Sciatic nerve (tissue), 2 donors: ENCODE measurements at places on chromosomes 1 and 21.

- DNase-seq, result no peak
Observed at GRCh38 chr1:159307346-159308020, 5.3 kb downstream of the FCER1A start.

DNA sequence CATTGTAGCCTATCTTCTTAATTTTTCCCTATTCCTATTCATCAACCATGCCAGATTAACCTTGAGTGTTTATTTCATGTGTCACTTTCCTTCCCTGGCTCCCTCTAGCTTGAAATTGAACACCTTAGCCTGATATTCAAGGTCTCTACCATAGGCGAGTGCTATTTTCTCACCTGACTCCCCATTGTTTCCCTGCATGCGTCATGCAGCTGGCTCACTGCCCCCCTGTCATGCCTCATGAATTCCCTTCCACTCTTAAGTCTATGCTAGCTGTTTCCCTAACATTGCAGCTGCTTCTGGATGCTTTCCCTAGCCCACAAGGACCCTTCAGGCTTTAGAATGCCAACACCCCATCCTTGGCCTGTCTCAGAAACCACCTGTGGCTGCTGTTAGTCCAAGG lies 56.7 kb upstream of the CD1D start:
- no peak for DNase-seq

DNA sequence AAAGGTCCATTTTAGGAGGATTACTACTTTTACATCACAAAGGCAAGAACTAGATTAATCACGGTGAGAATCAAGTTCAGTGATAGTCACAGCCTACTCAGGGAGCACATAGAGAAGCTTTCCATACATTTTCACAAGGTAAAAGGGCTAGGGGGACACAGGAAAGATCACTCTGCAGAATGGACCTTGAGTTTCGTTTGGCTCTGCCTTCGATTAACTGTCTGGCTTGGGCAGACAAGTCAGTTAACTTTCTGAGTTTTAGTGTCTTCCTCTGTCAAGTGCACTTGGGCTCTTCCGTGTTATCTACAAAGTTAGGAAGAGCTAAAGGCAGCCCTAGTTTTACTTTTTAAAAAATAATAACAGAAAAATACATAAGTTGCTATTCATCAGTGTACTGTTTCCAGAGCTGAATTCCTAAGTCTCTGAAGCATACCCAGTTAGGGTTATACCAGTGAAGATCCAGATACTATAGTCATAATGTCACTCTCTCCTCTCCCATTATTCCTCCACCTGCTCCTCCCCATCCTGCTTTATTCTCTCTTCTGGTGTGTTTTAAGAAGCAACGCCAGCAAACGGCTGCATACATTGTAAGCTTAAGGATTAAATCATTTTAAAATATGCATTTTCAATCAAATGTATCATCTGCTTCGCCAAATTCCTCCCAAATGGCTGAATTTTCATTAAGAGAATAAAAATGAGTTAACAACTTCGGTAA lies 1.7 kb downstream of the CEP170 start:
- DNase-seq, result no peak

- no peak for DNase-seq
Observed at GRCh38 chr1:53835491-53835890, 2.6 kb downstream of the NDC1 start.

- no peak for DNase-seq
Observed at GRCh38 chr1:32047701-32048100, 25.0 kb upstream of the TMEM39B start.

GRCh38 chr1:61253059-61253735 lies 170.8 kb downstream of the NFIA start:
- peak; percentile 88 for DNase-seq

- no peak for DNase-seq
Observed at GRCh38 chr1:221104596-221104995, 225.4 kb downstream of the HLX start.

DNA sequence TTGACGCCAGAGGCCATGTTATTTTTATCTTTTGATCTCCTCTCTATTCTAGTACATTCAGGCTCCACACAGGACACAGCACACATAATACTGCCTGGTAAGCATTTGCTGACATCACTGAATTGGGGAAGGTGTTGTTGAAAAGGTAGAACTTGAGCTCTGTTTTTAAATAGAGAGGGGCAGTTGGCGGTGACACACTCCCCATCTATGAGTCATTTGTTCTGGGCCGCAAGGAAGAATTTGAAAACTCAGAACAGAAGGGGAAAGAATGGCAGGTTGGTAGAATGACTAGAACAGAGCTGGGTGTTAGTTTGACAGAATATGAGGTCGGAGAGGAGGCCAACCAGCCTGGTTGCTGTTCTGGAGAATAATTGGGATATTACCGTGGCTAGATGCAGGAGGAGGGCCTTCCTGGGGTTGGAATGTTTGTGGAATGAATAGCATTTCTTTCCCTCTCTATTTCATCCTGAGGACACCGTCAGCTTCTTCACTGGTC lies 52.1 kb upstream of the ERRFI1 start:
- DNase-seq, result no peak

GRCh38 chr1:220281159-220281574 lies 8.9 kb upstream of the RAB3GAP2 start:
- DNase-seq, result no peak

DNA sequence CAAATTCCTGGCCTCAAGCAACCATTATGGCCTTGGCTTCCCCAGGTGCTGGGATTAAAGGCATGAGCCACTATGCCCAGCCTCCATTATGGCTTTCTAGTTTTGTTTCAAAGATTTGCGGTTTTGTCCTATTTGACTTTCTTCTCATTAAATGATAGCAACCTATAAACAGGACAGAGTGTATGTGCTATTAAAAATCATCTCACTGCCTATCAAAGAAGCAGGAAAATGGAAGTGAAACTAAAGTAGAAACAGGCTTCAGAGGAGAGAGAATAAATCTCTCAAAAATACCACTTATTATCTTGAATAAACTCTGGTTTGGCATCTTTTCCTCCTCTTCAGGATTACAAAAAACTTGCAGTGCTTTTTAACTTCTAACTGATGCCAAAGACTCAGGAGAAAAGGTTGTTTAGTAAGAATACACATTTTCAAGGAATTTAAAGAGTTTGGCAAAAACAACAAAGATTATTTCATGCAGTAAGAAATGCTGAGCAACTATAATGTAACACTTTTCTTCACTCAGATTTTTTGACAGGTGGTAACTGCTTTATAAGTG lies 28.7 kb downstream of the ACBD3 start:
- no peak for DNase-seq

- no peak for DNase-seq
Observed at GRCh38 chr1:154747740-154748404, 122.2 kb downstream of the KCNN3 start.

GRCh38 chr1:203495845-203496244 lies 1.9 kb downstream of the OPTC start:
- DNase-seq, result no peak

DNA sequence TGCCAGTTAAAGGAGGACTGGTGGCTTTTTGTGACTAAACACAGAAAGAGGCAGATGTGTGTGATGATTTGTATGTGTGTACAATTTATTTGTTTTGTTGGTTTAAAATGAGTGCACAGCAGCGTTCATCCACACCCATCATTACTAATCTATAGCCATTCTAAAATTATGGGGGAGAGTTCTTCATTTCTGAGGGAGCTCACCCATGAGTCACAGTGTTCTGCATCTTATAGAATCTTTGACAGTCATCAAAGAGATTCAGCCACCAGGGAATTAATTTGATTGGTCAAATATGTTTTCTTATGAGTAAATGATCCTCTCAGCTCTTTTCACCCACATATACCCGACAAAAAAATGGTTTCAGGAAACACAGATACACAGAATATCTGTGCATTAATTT lies 147.9 kb downstream of the GREM2 start:
- no peak for DNase-seq

DNA sequence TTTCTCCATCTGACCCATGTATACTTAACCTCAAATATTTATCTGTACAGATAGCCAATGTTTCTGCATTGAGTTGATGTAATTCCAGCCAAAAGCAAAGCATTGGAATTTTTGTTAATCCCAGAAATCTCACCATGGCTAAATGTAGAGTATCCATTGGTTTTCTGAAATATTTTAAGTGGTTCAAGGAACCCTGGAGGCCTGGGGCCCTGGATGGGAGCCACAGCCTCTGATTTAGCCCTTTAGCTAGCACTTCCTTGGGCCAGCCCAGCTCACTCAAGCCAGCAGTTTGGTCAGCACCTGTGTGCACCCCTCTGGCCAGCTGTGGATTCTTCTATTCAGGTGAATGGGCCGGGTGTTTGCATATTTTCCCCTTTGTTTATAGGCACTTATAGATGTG lies 18.8 kb upstream of the EPS8L3 start:
- DNase-seq, result no peak

DNA sequence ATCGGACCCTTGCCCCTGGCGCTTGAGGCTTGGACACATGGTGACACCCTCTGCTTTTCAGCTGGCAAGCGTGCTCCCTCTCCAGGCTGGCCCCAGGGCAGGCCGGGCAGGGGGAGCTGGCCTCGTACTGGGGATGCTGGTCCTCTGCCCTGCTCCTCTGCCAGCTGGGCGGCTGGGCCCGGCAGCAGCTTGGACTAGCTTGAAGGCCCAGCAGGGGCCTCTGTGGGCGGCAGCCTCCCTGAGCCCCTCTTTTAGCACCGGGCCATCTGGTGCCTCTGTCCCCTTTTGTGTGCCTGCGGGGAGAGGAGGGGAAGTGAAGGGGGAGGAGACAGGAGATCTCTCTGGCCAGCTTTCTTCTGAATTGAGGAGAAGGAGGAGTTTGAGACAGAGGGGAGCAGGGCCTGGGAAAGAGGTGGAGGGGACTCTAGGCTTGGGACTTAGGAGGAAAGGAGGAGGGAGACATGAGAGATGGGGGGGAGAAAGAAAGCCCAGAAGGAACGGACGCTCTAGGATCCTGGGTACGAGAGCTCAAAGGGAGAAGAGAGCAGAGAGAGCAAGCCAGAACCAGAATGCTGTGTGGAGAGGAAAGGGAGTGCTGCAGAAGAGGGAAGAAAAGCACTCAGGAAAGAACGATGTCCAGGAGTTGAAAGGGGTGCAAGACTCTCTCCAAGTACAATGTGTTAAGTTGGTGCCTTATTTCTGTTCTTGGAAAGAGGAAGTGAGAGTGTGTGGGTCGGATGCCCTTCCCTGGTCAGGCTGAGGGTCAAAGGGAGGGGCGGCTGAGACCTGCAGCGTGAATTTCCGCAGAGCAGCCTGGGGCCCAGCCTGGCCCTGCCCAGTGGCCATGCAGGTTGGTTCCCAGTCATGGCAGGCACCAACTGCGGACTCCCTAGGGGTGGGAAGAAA lies 40.3 kb downstream of the IER5 start:
- DNase-seq, result no peak

DNA sequence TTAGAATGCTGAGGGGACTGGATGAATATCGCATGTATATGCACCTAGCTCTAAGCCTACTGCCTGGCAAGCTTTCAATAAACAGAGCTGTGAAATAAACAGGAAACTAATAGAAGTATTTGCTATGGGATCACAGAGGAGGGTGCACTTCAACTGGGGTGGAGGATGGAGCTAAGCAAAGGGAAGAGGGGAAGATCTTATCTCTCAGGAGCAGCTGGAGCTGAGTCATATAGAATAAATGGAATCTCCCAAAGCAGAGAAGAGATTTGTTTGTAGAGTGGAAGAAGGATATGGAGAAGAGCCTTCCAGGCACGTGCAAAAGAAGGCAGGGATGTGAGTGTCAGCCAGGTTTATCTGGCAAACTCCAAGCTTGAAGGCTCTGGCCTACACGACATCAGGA lies 17.0 kb upstream of the KCNA10 start:
- no peak for DNase-seq
